Activated CD4-positive, alpha-beta T cell treated with anti-CD3 and anti-CD28 coated beads, Interleukin-2, Interleukin-4, amounts not matched to agents 100 ng/mL and 50 ng/mL, durations not matched to agents 16 hours and 8 hours (primary cell): ENCODE measurements at places on chromosomes 3 and 15.

GRCh38 chr3:111604119-111604518, 9.0 kb upstream of the ZBED2 start:
- DNase-seq: peak; percentile 85

DNA sequence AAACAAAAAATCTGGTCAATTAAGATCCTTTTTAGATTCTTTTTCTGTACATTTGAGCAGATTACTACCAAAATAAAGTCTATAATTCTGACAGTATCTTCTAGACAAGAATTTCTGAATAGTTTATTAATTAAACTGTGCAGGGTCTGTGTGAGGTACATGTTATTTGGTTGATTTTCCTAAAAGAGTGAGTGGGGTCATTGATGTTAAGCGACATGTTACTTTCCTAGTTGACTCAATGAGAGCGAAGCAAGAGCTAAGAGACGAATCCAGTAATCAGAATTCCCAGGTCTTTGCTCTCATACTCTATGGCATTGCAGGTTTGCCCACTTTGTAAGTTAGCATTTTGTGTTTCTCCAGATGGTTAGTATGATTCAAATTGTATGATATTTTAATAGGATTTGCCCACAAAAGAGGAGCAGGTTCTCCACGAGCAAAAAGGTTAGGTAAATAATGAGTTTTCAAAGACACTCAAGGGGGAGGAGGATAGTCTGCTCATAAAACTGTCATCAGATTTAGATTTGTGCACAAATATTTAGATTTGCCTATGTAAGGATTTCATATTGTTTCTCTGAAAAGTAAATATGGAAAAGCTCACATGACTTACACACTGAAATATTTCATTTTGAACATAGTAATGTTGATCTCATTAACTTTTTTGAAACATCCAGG, 217.2 kb upstream of the CGNL1 start:
- DNase-seq: no peak

DNA sequence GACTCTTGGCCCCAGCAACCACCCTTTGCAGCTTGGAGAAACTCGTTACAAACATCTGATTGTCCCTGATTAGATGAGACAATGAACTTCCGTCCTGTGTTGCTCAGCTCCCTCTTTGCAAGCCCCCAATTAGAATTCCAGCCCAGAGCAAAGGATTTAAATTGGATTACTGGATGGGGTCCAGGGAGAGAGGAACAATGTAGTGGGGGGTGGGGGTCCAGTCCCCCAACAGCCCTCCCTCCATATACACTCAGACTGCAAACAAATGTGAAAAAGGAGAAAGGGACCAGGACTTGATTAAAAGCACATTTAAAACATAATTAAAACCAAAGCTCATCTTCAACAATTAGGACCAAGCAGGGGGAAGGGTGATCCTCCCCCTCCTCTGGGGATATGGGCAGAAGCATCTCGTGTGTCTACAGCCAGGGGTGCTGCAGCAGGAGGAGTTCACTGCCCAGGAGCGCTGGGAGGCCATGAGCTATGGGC, 71.7 kb upstream of the TMEM115 start:
- no peak for DNase-seq

GRCh38 chr3:73432023-73432705, 192.6 kb downstream of the PDZRN3 start:
- peak; percentile 20 for DNase-seq

- no peak for DNase-seq
These were observed 22.6 kb downstream of the RYK start for GRCh38 chr3:134228035-134228434.

DNA sequence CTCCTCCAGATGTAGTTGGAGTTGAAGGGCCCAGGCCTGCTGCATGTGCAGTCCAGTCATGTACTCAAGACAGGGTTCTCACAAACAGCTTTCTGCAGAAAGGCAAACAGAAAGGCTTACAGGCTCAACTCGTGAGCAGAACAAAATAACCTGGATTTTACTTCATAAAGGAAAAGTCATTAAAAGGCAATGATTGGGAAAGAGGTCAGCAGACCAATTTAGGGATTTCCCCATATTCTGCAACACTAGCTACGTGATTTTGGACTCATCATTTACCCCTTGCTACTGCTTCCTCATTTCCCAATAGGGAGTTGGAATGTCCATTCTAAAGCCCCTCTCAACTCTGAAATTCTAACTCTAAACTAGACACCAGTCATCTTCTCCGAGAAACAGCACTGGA, 18.1 kb downstream of the METTL6 start:
- no peak for DNase-seq
